ENCODE measurements at places on chromosomes 13 and 19.

GRCh38 chr13:27595055-27595811 lies 25.1 kb downstream of the LNX2 start:
- DNase-seq, result no peak

- no peak for DNase-seq
These were observed 153.1 kb downstream of the FGF9 start for GRCh38 chr13:21823949-21824348.

DNA sequence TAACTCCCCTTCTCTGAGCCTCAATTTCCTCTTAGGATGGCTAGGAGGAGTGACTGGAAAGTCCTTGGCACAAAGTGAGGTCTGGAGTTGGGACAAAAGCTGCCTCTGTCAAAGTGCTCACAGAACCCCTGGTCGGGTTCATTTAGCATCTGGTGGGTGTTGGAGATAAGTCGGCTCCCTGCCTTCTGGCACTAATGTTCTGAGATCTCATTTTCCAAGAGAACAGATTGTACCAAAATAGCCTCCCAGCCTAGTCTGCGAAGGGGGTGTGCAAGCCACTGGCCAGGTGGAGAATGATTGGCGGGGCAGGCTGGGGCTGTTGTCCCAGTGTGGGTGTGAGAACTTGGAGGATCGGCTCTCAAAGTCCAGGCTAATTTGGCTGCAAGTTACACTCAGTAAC lies 20.7 kb upstream of the NWD1 start:
- DNase-seq, result no peak

DNA sequence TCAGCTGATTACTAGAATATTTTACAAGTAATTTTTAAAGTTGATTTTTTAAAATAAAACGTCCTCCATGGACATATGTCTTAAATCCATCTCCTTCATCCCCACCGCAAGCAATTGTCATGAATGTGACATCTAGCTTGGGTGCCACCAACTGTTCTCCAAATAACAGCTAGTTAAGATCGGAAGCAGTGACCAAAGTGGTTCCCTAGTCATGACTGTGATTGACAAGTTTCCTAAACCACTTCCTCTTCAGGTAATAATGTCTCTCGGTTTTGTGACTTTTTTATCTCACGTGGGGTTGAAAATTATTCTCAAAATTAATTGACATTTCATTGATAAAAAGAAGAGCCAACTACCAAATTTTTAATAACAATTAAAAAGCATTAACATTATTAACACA lies 135.3 kb upstream of the MIR17HG start:
- no peak for DNase-seq

- no peak for DNase-seq
These were observed 35.6 kb upstream of the NANOS3 start for GRCh38 chr19:13841086-13841961.

- no peak for DNase-seq
These were observed 33.9 kb downstream of the USP12 start for GRCh38 chr13:27137759-27138158.

DNA sequence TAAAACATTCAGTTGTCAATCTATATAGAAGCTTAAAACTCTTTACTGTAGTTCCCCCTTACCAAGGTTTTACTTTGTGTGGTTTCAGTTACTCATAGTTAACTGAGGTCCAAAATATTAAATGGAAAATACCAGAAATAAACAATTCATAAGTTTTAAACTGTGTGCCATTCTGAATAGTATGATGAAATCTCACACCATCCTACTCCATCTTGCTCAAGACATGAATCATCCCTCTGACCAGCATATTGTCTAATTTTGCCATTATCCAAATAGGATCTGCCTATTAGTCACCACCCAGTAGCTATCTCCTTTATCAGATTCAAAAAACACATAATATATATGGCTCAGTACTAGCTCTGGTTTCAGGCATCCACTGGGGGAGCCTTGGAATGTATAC lies 22.4 kb downstream of the ZNF571 start:
- DNase-seq, result no peak

- DNase-seq, result no peak
These were observed 39.4 kb upstream of the KATNAL1 start for GRCh38 chr13:30346789-30347167.

DNA sequence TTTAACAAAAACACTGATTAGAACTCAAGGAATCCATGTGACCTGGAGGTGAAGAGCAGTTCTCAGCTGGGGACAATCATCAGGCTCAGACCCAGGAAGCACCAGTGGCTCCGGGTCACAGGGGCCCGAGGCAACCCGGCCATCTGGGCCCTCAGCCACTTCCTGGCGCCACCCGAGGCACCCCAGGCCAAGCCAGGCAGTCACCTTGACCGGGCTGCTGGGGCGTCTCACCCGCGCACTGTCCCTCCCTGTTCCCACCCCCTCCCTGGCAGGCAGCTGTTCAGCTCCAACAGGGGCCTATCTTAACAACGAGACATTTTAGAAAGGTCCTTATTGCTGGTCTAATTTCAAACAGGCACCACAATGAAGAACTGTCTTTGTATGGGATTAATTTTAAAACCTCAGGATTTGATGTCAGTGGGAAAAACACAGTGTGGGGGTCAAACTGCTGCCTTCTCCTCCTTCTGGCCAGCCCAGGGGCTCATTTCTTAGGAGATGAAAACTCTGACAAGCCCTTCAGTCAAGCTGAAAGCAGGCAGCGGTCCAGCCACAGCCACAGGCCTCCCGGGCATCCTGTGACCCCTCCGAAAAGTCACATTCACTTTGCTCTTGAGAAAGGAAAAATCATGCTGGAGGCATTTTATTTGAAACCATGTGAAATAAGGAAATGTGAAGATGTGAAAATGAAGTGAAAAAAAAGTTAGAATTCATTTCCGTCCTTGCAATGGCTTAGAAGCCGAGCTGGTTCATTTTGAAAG lies 83.3 kb downstream of the KCTD15 start:
- no peak for DNase-seq

DNA sequence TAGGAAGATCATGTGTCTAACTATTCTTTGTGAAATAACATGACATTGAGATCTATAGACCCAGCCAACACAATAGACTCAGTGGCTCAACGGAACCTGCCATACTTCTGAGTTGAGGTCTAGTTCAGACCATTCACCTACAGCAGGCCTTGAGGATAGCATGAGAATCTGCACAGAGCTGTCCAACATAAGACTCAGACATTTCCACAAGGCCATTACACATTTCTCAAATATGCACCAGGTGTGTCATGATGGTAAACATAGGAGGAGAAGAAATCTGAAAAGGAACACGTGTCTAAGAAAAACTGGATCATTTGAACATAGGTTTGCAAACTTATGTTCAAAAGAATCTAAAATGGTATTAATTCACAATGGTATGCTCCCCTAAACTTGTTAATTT lies 421.4 kb downstream of the SLITRK6 start:
- no peak for DNase-seq

DNA sequence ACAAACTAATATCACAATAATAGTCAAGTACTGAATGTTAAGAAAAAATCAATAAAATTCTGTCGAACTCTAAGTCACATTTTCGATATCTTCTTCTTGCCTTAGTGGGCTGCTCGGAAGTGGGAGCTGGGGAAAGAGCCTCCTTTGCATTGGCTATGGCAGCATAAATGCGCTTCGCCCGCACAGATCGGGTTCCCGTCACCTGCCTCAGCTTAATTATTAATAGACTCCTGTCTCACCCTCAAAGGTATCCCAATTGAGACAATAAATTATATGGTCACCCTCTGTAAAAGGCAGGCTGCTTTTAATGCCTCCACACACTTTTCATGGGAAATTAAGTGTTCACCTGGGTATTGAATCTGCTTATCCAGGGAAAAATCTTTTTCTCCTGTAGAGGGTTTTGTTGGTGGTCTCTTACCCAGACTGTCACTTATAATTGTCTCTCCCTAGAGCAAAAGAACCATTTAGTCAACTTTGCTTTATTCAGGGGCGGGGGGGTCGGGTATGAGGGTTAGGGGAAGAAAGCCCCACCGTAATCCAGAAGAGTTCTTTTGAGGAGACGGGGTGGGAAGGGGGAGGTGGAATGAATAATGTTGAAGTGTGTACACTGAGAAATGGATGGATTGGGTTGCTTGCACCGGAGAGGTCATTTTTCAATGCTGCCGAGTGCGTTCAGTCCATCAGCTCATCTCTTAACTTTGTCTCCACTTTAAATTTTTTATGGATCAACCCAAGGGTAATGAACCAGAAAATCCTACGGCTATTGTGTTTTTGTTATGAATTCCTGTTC lies 682.6 kb upstream of the SGCG start:
- DNase-seq, result no peak

- no peak for DNase-seq
These were observed 36.8 kb downstream of the PHF11 start for GRCh38 chr13:49532593-49532992.

- DNase-seq, result no peak
These were observed 8.9 kb downstream of the ATG4D start for GRCh38 chr19:10552510-10553053.

GRCh38 chr19:15457701-15458484 lies 6.5 kb downstream of the RASAL3 start:
- DNase-seq, result no peak

DNA sequence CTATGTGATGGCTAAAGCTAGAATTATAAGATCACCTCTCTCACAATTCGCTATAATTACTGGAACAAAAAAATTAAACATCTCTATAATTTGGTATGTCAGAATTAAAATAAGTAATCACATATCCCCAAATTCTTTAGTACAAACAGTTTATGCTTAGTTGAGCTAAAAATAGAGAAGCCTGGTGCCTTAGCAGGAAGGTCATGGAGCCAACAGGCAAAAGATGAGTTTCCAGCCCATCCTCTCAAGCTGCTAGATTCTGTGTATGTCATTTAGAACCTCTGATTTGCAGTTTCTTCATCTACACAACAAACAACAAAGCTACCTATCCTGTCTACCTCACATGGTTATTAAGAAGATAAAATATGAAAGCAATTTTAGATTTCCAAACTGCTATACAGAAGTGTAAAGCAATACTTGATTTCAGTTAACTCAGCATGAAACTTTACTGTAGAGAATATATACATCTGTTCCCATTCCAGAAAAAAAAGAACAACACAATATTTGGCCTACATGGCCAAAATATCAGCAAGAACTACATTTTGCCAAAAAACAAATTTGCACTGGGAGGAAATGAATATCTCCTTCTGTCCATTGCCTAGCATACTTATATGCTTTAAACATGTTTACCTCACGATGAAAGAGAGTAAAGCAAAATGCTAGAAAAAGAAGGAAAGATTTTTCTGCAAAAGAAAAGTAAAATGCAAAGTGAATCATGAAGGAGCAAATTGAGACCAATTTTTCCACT lies 294.0 kb upstream of the MIR17HG start:
- no peak for DNase-seq

- no peak for DNase-seq
These were observed 23.1 kb downstream of the UNC13A start for GRCh38 chr19:17665058-17665457.

GRCh38 chr13:78618411-78618810 lies 15.1 kb upstream of the POU4F1 start:
- DNase-seq, result no peak

DNA sequence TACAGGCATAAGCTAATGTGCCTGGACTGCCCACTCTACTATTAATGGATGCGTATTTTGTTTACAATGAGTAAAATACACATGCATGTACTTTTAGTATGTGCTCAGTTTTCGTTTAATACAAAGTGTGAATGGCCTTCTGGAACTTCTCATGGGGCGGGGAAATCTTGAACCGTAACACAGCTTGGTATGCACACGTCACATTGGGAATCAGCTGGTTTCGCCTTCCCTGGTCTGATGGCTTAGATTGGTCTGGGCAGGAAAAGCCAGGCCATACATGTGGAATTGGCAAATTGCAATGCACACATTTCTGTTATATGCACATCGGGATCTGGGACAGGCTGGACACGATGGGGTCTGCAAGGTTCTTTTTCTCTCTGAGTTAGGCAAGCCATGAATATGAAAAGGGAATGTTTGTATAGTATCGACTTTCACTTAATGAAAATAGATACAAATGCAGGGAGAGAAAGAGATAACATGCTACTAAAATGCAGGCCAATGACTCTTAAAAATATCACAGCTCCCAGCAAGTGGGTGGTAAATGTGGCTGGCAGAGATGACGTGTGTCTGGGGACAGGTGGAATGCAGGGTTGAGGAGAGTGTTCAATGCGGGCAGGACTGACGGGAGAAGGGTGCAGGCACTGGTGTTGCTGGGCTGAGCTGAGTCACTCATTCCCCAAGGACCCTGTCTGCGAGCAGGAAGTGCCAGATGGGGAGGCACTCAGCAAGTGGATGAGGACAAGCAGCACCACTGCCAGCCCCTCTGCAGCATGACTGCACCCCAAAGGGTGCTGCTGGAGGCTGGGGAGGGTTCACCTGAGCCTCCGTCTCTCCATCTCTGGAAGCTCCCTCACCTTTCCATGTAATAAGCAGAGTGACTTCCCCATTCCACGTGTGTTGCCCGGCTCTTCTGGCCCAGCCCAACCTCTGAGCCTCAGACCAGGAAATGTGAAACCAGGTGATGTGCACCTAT lies 204.0 kb upstream of the GPR12 start:
- DNase-seq, result peak; percentile 71

GRCh38 chr19:1925544-1925943 lies 15.4 kb upstream of the CSNK1G2 start:
- DNase-seq, result no peak

GRCh38 chr13:26923824-26924605 lies 163.4 kb upstream of the GPR12 start:
- no peak for DNase-seq

- no peak for DNase-seq
These were observed 42.9 kb upstream of the URAD start for GRCh38 chr13:28031220-28031895.

DNA sequence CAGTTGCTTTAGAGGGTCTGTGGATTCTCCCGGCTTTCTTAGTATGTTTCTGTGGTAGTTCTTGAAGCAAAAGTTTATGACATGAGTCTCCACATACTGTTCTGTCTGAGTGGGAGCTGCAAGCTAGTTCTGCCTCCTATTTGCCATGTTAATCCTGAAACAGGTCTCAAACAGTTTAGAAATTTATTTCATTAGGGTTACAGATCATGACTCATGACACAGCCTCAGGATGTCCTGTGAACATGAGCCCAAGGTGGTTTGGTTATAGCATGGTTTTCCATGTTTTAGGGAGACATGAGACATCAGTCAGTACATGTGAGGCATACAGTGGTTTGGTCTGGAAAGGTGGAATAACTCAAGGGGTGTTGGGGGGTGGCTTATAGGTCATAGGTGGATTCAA lies 77.5 kb downstream of the FNDC3A start:
- no peak for DNase-seq

GRCh38 chr13:58018020-58018419 lies 386.5 kb downstream of the PCDH17 start:
- DNase-seq, result no peak

DNA sequence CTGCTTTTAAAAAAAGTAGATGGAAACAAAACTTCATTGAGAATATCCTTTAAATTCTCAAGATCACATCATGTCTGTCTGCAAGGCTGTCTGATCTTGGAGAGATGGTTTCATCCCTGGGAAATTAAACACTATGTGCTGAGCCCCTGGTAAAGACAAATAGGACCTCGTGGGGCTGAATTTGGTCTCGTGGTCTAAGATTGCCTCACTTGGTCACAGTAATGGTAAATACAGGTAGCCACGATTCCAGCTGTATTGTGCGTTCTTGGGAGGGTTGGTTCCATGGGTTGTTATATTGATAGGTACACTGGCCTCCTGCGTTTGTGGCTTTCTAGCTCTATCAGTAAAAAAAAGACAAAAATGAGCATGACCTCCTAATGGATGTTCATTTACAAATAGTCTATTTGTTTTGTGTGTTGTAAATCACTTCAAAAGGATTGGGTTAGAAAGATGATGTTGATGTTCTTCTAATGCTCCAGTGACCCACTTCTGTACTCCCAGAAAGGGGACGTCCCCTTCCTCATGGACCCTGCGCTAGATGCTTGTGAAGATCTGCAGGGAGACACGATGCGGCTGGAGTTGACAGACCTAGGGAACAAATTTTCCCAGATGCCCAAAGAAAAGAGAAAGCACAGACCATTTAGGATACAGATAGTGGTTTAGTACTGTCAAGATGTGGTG lies 1.8 kb downstream of the CEBPG start:
- no peak for DNase-seq
